Esophagus squamous epithelium (tissue), 5 donors: ENCODE measurements at places on chromosomes 6 and 20.

DNA sequence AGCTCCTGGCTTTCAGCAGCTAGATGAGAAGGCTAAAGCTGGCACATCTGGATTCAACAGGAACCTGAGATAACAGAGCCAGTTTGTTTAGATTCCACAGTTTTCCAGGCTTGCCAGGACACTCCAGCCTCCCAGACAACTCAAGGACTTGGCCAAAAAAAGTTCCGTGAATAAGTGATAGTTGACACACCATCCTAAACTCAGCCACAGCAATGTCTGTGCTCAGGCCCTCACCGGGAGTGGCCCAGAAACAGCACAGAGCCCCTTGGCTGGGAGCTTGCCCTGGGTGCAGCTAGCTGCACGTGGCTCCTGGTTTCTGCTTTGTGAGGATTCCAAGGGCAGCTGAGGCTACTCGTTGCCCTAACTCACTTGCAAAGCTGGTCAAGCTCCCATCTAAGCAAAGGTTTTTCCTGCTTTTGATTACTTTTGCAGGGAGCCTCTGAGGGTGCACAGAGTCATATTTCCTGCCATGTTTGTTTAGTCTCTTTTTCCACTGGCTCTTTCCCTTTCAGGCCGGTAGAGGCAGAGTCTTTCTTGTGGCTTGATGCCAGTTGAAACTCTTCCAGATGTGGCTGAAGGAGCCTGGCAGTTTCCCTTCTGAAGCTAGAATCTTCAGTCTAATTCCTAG is 118.3 kb upstream of the ECI2 start:
- DNase-seq = no peak

- DNase-seq = no peak
Observed at GRCh38 chr20:16203096-16203495, 370.2 kb downstream of the KIF16B start.

GRCh38 chr6:38371881-38372280 is 267.8 kb downstream of the BTBD9 start:
- no peak for DNase-seq

GRCh38 chr6:1312473-1313367 is 822 bp downstream of the FOXQ1 start:
- no peak for DNase-seq

- DNase-seq = no peak
Observed at GRCh38 chr6:71523548-71523947, 234.9 kb downstream of the OGFRL1 start.

- DNase-seq = no peak
Observed at GRCh38 chr20:48945840-48946514, 24.5 kb downstream of the ARFGEF2 start.

DNA sequence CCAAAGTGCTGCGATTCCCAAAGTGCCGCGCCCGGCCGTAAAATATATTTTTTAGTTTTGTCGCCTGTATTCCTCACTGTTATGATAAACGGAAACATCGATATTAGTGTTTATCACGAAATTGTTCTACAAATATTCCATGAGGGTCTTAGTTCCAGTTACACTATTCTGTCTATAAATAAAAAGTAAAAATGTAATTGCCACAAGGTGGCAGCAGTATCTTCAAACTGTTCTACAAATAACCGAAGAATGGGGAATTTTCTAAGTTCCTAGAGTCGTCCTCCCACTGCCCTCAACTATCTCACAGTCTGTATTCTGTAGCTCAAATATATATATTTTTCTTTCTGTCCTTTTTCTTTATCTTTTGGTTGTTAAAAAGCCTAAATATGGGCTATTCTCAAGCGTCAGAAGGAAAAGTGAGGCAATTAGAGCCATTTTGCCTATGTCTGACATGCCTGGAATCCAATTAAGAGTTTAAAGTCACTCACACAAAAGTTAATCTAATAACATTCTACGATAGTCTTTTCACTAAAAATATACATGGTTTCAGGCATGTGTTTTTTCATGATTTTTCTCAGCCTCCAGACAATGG is 14.2 kb upstream of the FAM162B start:
- DNase-seq = no peak

DNA sequence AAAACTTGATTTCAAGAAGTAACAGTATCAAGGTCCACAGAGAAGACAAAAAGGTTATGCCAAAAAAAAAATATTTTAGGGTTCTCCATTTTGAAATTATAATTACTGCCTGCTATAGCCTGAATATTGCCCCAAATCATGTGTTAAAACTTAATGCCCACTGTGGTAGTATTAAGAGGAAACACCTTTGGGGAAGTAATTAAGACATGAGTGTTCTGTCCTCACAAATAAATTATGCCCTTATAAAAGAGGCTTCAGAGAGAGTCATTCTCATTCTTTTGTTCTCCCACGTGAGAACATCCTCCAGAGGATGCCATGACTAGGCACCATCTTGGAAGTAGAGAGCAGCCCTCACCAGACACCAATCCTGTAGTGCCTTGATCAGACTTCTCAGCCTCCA is 66.2 kb downstream of the GMDS start:
- no peak for DNase-seq

DNA sequence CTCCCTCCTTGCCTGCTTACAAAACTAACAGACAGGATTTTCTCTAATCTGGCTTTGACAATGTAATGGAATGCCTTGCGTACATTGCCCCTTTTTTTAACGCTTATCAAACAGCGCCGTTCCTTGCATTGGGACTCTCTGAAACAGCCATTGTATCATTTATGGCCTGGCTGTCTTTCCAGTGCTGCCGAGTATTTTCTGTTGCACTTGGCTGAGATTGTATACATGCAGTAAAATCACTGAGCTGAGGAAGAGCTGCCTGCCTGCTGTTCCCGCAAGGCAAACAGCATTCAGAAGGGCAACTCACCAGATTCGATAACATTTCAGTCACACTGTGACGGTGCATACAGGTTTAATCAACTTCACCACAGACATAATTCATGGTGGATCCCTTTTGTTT is 106.0 kb downstream of the SH3BGRL2 start:
- DNase-seq = no peak

DNA sequence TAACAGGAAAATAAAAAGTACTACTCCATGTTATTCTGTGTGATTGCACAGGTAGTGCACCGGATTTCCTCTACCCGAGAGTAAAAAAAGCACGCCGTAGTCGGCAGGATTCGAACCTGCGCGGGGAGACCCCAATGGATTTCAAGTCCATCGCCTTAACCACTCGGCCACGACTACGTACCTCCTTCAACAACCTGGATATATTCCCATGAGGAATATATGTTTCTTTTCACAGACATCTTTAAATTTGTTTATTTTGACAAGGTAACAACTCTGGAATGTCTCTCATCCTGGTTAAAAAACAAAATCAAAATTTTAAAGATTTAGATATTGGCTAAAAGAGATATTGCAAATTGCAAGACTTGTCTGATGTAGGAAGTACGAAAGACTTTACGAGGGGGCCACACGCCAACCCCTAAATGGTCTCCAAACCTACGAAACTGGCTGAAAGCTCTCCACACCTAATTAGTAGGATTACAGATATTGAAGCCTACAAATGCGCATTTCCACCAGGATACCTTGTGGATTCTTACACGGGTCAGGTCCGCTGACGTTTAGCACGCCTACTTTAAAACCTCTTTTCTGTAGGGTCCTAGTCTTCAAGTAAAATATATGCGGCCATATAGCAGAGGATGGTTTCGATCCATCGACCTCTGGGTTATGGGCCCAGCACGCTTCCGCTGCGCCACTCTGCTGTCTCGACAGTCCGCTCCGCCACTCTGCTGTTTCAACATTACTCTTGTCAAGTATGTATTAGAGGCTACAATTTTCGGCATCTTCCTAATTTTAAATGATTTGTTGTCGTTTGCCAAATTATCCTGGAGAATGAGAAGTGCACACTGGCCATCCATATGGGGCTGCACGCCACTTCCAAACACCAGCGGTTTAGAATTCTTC is 52.2 kb upstream of the BTN3A2 start:
- no peak for DNase-seq

GRCh38 chr6:14040042-14040441 is 77.5 kb upstream of the CD83 start:
- DNase-seq = no peak
